ENCODE measurements at places on chromosomes 1 and 21.

DNA sequence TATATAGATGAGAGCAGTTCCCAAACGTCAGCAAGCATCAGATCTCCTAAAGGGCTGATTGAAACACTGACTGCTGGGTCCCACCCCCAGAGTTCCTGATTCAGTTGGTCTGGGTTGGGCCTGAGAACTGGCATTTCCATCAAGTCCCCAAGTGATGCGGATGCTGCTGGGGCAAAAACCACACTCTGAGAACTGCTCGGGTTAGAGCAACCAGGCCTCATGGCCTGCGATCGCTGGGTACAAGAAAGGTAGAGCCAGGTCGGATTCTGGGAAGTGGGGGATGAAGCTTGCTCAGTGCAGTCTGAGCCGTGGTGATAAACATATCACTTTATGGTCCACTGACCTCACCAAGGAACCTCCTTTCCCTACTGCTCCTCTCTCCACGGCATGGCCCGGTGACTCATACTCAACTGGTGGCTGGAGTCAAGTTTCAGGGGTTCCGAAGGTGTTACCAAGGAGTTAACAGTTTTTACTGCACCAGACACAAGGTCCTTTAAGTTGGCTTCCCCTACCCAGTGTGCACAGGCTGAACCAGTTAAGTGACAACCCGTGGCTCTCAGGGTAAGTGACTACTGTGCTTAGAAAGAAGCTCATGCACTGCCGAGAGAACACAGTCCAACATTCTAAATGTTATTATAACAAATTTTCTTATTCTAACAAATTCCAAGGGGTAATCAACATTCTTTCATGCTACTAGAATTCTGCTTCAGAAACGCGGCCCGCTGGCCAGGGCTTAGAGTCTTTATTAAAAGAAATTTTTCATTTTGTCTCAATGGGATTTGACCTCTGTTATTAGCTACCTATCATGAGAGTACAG is 153.5 kb downstream of the TGFBR3 start:
- peak; percentile 11 for DNase-seq

DNA sequence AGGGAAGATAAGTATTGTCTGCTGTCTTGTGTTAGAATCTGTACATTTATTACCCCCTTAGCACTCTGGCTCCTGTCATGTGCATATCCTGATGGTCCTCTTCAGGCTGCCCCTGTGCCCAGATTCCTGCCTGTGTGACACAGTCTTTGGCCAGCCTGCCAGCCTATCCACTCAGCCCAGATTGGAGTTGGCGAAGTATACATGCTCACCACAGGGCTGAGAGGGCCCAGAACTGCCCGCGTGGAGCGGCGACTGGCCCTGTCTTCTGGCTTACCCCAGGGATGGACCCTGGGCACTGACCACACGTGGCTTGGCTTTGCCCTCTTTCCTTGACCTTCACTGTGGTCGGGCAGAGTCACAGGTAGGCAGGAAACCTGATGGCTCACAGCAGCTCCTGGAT is 11.4 kb downstream of the RNF220 start:
- DNase-seq = no peak

GRCh38 chr1:219927298-219927955 is 930 bp downstream of the SLC30A10 start:
- no peak for DNase-seq

GRCh38 chr1:215076322-215076721 is 6.2 kb upstream of the KCNK2 start:
- DNase-seq = no peak

- no peak for DNase-seq
Observed at GRCh38 chr21:45353200-45353599, 51.8 kb upstream of the COL18A1 start.

GRCh38 chr1:112457241-112457640 is 51.5 kb upstream of the WNT2B start:
- no peak for DNase-seq

DNA sequence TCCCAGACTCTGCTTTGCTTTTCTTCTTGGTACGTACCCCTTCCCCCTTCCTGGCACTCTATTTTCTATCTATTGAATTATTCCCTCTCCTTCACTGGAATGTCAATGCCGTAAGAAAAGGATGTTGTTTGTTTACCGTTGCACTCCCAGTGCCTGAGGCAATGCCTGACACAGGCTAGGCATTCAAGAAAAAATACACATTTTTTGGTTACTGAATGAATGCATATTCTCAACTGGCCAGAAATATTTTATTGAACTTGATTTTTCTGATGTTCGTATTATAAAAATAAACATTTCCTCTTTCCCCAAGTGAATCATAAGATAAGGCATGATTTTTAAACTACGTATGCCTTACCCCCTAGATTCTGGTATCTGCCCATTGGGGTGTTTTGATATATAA is 41.2 kb downstream of the GNG12 start:
- no peak for DNase-seq

DNA sequence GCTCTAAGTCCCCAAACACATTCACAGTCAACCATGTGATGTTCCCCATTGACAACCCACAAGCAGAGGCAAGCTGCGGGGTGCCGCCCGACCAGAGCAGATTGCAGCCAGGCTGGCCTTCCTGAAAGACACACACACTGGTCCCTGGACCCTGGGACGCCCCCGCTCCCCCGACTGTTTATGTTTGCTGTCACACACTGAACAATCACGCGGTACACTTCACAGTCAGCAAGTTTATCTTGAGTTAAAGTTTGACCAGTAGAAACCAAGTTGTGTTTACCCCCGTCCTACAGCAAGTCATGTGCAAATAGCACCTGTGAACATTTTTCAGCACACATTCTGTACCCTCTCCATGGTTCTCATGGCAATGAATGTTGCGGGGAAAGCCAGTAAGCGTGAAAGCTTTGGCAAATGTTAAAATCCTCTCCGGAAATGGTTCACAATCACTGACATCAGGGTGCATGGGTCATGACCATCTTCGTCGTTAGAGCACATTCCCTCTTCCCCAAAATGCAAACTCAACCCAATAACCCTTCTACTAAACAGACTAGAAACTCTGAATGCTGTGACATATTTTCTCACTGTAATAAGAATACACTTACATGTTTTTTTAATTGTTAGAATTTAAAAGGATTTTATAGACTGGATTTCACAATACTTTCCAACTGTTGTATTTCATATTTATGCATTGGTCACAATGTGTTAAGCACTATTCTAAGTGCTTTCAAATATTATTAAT is 33.3 kb upstream of the IRF2BP2 start:
- DNase-seq = no peak

DNA sequence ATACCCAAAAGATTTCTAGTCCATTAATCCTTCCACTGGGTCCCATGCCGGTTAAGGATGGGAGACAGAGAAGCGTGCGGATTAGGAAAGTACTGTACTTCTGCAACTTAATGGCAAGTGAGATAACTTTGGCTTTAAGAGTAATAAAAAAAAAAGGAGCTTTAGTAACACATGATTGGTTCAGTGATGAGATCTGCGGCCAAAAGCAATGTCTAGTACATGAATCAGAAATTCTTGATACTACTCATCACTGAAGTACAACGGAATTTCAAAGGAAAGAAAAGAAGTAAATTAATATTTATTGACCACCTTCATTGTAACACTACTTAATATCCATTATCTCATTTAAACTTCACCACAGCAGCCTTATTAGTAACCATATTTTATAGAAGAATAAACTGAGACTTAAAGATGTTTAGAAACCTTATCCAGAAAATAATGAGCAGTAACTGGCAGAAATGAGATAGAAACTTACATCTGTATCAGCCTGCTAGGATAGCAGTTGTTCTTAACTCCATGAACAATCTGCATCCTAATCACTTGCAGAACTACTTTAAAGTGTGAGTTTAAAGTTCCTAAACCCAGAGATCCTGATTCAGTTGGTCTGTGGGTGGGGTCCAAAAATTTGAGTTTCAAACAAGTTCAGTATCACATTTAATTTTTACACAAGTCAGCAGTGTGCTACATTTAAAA is 14.1 kb upstream of the NUF2 start:
- no peak for DNase-seq

- peak; percentile 51 for DNase-seq
Observed at GRCh38 chr1:6614019-6614928, 743 bp downstream of the PHF13 start.

DNA sequence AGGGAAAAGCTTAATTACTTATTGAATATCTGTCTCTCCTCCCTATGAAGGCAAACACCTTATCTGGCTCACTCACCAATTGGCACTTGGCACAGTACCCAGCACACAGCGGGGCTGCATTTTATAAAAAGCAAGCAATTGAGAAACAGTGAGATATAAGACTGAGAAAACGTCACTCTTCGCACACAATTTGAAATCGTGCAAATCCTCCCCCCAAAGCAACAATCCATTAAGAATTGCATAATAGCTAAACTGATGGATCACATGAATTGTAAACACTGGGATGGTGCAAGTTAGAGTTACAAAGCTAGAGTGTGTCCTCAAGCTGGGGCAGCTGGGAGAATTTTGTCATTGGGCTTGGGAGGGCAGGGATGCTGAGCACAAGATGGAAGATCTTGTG is 27.1 kb downstream of the PRDX6 start:
- no peak for DNase-seq

- DNase-seq = no peak
Observed at GRCh38 chr1:50098591-50099021, 10.1 kb upstream of the ELAVL4 start.

DNA sequence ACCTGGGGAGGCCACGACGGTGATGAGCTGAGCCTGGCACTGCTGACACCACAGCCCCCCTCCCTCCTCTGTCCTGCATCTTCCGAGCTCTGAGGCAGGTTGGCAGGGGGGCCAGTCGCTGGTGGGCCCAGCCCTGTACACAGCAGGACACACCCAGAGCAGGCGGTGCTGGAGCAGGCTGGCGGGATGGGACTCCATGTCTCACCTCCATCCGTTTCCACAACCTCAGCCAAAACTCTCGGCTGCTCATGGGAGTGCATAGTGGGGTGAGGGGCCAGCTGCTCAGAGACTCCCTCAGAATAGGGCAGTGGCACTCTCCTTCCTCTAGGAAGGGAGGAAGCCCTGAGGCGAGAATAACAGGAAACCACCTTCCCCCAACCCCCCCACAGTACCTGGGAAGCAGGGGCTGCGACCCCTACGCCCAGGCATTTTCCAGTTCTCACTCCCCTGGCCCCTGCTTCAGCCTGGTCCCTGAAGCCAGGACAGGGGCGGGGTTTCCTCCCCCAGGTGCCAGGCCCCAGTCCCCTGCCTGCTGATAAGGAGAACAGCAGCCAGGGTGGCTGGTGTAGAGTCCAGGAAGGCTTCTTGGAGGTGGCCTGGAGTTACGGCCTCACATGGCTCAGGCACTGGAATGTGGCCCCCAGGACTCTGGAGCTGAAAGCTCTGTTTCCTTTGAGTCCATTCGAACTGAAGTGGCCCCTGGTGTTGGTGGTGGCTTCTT is 3.2 kb upstream of the IBA57 start:
- no peak for DNase-seq

DNA sequence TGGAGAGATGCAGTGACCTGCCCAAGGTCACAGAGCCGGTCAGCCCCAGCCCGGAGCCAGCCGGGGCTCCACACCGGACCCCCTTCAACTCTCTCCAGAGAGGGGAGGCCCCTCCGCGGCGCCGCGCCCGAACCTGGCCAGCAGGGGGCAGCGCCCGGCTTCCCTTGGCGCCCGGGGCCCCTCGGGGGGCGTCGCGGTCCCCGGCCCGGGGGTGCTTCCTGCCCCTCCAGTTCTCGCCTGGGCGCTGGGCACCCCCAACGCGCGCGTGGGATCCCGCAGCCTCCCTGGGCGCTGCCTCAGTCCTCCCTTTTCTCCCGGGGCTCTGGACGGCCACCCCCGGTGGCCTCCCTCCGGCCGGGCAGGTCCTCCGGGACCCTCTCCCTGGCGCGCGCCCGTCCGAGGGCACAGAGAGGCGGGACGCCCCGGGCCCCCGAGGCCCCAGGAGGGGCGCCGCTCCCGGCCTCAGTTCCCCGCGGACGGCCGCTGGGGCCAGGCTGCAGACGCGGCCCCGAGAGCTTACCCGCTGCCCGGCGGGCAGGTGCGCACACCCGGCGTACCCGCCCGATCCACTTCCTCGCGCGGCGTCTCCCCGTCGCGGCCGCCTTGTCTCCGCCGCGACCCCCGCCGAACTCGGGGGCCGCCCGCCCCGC is 406 bp downstream of the HTR1D start:
- peak; percentile 18 for DNase-seq

DNA sequence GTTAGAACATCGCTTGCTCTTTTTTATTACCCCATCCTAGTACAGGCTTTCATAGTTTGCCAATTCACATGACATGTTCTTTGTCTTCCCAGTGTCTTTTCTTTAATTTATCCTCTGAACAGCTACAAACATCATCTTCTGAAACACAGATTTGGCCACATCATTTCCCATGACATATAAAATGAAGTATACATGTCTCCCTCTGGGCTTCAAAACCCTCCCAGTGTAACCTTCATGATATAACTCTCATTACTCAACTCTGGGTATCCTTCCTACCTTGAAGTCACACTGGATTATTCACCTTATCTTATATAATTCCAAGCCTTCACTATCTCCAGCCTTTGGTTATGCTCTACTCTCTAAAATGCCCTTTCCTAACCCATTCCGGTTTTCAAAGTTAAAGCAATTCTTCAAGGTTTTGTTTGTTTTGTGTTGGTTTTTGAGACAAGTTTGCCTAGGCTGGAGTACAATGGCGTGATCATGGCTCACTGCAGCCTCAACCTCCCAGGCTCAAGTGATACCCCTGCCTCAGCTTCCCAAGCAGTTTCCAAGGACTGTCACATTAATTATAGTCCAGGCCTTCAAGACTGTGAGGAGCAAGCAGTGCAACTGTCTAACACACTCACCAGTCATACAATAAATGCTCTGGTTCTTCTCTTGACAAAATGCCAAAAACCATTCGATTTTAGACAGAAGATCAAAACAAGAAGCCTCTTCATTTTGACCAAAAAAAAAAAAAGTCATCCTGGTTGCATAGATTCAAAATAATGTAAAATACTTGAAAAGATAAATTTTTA is 5.8 kb downstream of the RGS1 start:
- no peak for DNase-seq

DNA sequence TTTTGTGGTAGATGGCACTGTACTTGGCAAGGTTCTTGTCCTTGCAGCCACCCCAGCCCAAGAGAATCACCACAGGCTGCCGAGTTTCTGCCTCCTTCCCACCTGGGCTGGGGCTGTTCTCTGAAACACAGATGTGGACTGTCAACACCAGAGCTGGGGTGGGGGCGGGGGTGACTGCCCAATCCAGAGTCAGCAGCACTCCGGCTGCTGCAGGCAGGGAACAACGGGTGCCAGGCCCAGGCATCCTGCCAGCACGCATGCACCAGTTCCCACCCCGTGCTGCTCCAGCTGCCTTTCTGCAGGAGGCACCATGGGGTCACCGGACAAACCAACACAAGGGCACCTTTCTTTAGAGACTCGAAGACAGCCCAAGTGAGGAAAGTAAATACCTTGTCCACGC is 14.1 kb downstream of the TMEM53 start:
- DNase-seq = no peak

- DNase-seq = no peak
Observed at GRCh38 chr1:61670016-61670415, 54.9 kb downstream of the TM2D1 start.

DNA sequence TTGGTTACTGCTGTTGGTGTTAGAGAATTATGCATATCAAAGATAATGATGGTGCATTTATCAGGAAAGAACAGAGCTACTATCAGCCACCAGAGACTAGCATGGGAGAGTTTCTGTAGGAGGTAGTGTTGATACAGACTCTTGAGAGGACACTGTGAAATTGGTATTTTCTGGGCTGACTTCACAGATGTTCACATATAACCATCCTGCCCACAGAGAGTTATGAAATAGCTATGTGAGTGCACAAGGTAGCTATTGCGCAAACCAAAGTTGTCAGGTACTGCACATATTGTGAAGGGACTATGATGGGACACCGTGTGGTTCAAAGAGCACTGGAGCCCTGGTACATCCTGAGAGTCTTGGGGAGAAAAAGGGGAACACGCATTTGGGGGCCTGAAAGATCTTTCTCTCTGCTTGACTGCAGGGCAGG is 1.4 kb upstream of the TLCD4 start:
- DNase-seq = no peak
